ENCODE measurements at places on chromosomes 2 and 18.

GRCh38 chr18:11944252-11944651 is 36.1 kb upstream of the MPPE1 start:
- no peak for DNase-seq

- no peak for DNase-seq
Observed at GRCh38 chr2:11375025-11375688, 30.7 kb upstream of the ROCK2 start.

DNA sequence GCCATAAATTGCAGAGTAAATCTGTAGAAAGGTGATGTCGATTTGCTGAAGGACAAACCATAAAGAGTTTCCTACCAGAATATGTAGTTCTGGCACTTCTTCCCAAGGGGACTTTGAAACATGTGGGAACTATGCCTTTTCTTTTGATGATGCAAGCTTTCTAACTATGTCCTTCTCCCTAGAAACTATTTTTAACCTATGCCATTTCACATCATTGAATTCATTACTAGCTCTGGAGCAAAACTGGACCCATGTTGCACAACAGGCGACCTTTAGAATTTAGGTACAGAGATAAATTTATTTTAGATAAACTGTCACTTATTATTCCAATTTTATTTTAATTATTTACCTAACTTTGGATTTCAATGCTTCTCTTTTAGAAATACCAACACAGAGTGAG is 186.5 kb downstream of the CCDC102B start:
- peak; percentile 15 for DNase-seq

DNA sequence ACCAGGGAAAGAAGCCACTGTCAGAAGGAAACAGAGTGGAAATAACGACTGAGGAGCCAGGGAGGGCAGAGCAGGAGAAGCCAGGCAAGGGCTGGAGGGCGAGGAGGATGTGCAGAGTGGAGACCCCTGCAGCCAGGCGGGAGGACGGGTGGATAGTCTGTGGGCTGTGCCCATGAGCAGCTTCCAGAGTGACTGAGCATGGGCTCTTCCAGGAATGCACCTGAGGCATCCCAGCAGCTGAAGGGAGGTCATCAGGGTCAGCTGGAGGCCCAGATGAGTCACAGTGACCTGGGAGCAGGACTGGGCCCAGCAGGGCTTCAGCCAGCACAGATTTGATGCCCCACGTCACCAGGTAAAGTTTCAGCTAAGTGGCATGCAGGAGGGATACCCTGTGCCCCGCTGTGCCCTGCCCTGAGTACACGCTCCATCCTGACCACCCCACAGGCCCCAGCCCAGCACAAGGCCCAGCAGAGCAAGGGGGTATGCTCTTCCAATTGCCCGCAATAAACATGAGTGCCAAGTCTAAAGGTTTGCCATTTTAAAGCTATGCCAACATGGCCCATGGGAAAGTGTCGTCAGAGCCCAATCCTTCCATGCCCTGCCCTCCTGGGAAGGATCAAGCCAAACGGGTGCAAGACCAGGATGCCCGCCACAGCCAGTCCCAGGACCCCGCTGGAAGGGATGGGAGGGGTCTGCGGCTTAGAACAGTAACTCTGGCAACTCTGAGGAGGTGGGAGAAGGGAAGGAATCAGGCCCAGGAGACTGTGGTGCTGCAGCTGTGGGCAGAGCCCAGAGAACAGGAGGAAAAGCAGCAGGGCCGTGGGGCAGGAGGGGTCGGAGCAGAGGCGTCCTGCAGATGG is 85.7 kb downstream of the SEPTIN10 start:
- DNase-seq: no peak

GRCh38 chr2:1947316-1947715 is 203.0 kb upstream of the PXDN start:
- no peak for DNase-seq

GRCh38 chr2:88692187-88692586 is 714 bp downstream of the RPIA start:
- DNase-seq: peak; percentile 14

DNA sequence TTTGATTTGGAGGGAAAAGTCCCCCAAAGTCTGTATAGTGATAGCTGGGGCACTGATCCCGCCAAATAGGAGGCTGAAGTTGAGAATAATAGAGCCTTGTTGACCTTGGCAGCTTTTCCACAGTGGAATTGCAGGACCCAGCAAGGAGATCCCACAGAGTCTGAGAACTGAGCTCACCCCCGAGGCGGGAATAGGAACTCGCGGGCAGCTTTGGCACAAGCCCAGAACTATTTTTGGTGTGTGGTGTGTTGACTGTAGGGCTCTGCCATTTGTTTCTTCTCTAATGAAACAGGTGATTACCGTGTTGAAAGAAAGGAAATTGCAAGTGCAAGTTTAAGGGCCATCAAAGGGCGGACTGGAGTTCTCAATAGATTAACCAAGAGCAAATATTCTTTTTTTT is 34.0 kb downstream of the SH3RF3 start:
- DNase-seq: peak; percentile 70

DNA sequence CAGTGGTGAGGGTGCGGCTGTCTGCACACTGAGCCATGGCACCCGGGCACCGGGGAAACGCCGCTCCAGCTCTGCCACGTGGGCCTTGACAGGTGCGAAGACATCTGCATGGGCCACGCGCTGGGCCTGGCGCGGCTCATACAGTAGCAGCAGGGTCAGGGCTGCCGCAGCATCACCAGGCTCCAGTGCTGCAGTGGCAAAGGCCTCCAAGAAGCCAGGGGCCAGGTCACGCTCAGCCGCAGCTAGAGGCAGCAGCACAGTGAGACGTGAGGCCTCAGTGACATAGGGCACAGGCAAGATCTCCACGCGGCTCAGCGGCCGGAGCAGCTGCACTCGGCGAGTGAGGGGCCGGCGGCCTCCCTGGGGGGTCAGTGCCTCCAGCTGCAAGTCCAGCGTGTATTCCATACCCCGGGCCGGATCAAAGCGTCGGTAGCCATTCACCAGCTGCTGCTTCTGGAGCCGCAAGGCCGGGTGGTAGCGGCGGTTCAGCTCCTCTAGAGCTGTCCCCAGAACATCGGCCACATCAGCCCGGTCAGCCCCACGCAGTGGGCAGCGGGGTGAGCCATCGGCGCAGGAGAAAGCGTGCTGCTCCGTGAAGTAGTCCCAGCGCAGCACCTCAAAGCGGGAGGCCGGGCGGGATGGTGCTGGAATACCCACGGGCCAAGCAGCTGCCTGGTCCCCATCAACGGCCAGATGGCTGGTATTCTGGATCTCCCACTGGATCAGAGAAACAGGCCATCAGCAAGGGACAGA is 3.5 kb downstream of the CHPF start:
- no peak for DNase-seq

DNA sequence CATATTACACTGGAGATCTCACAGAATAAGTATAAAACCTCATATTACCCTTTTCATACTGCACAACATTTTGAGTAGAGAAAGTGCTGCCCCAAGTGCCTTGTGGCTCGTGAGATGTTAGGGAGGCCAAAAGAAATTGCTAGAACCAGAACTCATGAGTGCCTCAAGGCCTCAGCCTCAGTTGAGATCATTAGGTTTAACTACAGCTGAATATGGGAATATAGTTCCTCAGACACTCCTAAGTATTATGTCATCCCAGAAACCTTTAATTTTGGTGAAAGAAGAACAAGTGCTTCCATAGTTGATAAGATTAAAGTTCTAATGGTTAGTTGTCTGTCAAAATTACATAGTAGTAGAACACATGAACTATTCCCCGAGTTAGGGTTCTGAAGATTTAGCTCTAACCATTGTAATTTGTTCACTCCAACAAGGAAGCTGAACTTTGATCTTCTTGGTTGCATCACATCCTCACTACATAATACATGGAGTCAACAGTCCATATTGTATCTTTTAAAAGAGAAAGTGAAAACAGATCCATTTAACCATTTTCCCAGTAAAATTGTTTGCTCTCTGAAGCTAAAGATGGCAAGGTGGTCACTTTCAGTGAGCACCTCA is 9.6 kb upstream of the AQP4 start:
- DNase-seq: no peak

DNA sequence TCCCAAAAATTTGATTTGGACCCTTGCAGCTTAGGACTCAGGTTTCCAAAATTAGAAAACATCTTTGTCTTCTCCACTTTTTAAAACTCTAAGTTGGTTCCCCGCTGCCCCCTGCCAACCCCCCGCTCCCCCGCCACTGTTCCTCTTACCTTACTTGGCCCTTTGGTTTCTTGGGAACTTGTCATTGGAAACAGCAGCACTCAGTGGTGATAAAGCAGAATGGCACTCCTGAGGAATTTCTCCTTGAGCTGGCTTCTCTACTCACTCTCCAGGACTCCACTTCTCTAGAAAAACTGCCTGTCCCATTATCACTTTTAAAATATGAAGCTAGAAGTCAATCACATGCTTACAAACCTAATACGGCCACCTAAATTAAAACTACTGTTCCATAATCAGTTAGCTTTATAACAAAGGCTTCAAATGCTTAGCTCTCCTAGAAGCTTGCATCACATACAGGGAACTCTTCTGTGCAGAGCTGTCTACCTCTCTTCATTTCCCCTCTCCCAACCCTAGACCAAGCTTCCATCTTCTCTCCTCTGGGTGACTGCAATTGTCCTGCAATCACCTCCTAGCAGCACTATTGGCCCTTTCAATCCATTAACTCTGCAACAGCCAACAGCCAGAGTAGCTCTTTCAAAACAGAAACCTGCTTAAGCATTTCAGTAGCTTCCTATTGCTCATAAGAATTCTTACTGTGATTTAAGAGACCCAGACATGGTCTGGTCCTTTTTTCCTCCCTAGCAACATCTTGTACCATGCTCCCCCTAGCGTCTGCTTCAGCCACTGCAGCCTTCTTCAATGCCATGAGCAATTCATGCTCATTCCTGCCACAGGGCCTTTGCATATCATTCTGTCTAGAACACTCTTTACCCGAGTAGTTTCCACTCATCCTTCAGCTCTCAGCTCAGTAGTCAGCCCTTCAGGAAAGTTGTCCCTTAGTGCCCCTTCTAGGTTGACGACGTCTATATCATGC is 15.2 kb upstream of the PLEKHM3 start:
- DNase-seq: peak; percentile 72

DNA sequence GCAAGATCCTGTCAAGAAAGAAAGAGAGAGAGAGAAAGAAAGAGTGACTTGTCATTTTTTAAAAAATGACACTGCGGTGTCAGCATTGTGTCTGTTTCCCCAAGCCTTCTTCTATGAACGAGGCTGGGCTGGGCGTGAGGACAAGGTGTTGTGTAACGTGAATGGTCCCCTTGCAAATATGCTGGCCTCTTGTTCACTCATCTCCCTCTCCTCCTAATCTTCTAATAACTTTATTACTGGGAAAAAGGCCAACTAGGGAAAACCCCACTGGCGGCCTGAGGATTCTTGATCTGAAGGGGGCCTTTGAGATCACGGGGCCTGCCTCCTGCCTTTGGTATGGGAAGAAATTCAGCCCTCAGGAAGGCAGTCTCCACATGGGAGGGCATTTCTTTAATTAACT is 163.1 kb downstream of the MIB1 start:
- no peak for DNase-seq

DNA sequence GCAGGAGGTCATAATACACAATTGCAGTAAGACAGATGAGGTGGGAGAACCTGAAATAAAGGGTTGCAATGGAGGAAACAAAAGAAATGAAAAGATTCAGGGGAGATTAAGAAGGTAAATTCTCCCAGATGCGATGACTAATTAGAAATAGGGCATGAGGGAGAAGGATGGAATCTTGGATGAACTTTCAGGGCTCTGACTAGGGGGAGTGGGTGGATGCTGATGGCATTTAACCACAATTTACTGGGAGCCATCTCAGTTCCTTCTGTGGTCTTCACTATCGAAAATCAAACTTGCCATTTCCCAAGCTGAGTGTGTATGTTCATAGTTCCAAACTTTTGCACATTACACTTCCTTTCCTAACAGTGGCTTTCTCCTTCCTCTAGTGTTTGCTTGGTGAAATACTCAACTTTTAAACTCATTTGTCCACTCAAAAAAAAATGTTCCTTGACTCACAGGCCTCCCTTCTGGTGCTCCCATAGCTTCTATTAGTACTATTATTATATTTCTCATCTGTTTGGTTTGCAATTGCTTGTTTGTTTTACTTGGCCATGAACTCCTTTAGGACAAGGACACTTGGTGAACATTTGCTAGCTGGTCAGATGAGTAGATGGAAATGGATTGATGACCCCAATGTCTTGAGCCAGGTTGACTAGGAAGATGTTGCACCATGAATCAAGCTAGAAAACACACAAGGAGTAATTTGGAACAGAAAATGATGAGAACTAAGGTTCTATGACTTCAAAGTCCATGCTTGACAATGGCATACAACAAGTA is 178.5 kb downstream of the DIS3L2 start:
- DNase-seq: peak; percentile 24

DNA sequence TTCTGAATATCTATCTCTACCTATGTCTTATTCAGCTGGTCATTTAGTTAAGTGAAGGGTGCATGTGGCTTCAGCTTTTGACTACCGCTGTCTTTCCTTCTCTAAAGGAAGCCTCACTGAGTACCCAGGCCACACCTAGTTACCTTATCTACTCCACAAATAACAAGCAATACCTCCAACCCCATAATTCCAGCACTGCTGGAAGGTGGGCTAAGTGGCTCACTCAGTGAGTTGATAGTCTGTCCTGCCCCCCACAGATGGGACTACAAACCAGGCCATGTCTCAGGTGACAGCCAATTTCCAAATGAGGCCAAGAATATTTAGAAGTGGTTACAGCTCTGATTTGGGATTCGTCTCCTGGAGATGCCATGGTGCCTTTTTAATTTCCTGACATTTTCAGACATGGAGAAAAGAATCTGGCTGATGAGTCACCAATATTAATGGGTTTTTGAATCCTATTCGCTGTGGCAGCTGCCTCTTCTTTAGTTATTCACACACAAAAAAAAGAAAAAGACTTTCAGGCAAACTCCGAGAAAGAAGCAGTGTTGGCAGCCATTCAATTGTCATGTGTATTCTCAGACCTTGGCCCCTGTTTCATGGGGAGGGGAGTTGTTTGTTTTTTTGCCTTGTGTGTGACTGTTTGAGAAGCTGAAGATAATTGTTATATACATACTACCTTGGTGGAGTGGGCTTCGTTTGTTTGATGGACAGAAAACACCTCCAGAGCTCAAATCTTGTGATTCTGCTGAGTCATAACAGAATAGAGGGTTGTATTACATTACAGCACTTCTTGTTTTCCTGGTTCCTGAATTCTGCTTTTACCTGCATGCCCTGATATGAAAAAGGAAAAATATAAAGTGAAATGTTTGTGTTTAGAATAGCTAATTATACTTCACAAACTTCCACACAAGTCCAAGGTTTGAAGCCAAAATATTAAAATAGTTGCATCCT is 64.2 kb downstream of the SCG2 start:
- peak; percentile 70 for DNase-seq

DNA sequence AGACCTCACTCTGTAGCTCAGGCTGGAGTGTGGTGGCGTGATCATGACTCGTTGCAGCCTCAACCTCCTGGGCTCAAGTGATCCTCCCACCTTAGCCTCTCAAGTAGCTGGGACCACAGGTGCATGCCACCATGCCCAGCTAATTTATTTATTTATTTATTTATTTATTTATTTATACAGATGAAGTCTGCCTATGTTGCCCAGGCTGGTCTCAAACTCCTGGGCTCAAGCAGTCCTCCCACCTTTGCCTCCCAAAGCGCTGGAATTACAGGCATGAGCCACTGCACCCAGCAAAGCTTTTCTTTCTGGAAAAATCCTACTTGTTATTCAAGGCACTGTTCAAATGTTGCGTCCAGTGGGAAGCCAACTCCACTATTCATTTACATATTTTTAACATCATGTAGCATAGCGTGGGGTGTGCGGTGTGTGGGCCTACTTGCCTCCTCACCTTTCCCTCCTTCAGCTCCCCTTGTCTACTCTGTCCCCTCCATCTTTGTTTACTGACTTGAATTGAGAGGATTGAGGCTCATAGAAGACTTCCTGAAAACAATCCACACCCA is 6.8 kb upstream of the RHOB start:
- DNase-seq: no peak
